ENCODE measurements at places on chromosomes 13 and 19.
A peak's percentile ranks its signal among the peaks of the same experiment; 100 is the strongest.

- H3K27me3 ChIP-seq = no peaks in the 10 kb centered on the region
- H3K4me1 ChIP-seq = no peaks in the 10 kb centered on the region
- H3K4me3 ChIP-seq = no peak overlapping the region
- H3K36me3 ChIP-seq = no peaks in the 10 kb centered on the region
- no peak overlapping the region for H3K27ac ChIP-seq
- DNase-seq = no peak
Measured at GRCh38 chr13:53058065-53058679, 29.6 kb downstream of the OLFM4 start.

GRCh38 chr13:24261566-24261965 lies 47.8 kb upstream of the C1QTNF9 start:
- peaks cover 91% of the 10 kb centered on the region for H3K4me1 ChIP-seq
- H3K4me3 ChIP-seq = peak overlapping the region; percentile 74
- H3K36me3 ChIP-seq = peaks cover 19% of the 10 kb centered on the region
- DNase-seq = peak; percentile 31
- peak overlapping the region; percentile 96 for H3K27ac ChIP-seq

GRCh38 chr13:23141964-23142363 lies 38.8 kb upstream of the SGCG start:
- no peaks in the 10 kb centered on the region for H3K4me1 ChIP-seq
- no peak overlapping the region for H3K27ac ChIP-seq
- H3K4me3 ChIP-seq = no peak overlapping the region
- no peak for DNase-seq

GRCh38 chr13:95624020-95624419 lies 20.5 kb downstream of the DZIP1 start:
- no peaks in the 10 kb centered on the region for H3K36me3 ChIP-seq
- DNase-seq = peak; percentile 32
- H3K27ac ChIP-seq = no peak overlapping the region
- H3K4me3 ChIP-seq = no peak overlapping the region
- peaks cover 10% of the 10 kb centered on the region for H3K27me3 ChIP-seq

DNA sequence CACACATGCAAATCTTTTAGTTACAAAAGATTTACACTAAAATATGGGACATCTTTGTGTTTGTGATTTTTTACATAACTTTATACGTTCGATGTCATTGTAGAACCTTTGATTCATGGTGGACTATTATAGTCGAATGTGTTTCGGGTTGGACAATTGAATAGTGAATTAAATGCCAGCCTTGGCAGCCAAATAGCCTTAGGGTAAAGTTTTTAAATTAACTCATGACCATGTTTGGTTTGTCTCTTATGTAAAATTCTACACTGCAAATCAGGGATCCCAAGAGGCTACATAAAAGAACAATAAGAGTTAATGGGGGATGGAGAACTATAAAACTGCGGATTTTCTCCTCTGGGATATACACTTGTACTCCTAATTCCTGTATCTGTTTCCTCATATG lies 1735.6 kb upstream of the SPRY2 start:
- no peaks in the 10 kb centered on the region for H3K36me3 ChIP-seq
- no peak overlapping the region for H3K4me3 ChIP-seq
- no peak for DNase-seq
- no peaks in the 10 kb centered on the region for H3K4me1 ChIP-seq
- no peak overlapping the region for H3K27ac ChIP-seq

Data from CD4-positive, CD25-positive, alpha-beta regulatory T cell (primary cell).